ENCODE measurements at places on chromosomes 12 and 14.

DNA sequence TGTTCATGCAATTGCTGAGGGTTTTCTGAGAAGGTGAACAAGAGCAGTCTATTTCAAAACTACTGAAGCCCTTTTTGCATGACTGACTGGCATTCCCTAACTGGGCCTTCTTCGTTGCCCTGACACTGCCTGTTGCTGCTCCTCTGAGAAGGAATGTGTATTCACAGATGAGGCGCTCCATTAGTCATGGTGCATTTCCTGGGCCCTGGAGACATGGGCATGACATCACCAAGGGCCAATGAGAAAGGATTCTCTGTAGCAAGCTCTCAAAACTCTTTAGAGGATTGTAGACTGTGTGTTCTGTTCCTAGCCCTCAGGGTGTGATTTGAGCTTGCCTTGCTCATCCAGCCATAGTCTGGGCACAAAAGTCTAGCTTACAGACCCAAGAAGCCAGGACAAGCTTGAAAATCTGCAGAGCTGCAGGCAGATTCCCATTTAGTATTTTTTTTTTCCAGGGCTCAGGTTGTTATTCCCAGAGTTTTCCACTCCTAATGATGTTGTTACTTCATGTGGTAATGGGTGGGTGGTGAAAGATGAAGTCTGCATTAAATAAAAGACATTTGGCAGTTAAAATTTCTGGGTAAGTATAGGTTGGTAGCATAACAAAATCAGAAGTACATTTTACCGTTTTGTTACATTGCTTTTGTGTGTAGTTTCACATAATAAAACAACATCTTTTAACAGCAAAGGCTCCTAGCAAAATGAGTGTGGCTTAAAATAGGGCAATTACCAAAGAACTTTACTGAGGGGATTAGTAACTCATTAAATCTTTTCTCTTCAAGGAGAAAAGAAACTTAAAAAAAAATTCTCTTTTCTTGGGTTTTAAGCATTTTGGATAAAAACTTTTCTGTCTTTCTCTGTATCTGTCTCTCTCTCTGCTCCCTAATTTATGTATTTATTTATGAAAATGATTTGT is 318.4 kb downstream of the RAD51B start:
- peak; percentile 79 for DNase-seq

GRCh38 chr12:104672096-104672445 is 215.3 kb downstream of the CHST11 start:
- DNase-seq = no peak

GRCh38 chr12:96226401-96226800 is 32.2 kb downstream of the ELK3 start:
- DNase-seq = no peak

- no peak for DNase-seq
These were observed 107.5 kb upstream of the DYRK2 start for GRCh38 chr12:67540920-67541624.

DNA sequence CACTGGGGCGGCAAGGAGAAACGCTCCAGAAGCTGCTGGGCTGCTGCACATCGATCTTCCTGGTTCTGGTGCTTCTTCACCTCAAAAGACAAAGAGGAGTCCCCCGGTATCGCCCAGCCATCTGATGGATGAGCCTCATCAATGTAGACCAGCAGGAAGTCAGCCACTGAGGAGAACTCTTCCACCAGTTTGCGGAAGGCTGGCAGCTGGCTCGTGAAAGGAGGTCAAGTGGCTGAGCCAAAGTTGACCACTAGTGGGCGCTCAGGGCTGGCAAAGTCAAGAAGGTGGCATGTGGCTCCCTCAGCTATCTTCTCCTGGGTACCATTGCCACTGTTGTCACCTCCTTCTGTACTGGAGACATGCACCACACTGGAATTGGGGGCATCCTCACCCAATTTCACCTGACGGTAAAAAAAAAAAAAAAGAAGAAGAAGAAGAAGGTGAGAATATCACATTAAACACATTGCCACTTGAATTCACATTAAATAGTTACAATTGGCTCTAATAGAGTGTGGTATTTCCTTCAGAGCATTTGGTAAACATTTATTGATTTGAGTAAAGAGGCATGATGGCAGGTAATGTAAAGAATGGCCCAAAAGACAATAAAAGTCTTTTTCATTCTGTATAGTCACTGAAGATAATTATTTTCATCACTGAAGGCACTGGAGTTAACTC is 8.3 kb downstream of the DIO2 start:
- peak; percentile 17 for DNase-seq

- no peak for DNase-seq
These were observed 9.6 kb downstream of the PRKAG1 start for GRCh38 chr12:49008943-49009342.

DNA sequence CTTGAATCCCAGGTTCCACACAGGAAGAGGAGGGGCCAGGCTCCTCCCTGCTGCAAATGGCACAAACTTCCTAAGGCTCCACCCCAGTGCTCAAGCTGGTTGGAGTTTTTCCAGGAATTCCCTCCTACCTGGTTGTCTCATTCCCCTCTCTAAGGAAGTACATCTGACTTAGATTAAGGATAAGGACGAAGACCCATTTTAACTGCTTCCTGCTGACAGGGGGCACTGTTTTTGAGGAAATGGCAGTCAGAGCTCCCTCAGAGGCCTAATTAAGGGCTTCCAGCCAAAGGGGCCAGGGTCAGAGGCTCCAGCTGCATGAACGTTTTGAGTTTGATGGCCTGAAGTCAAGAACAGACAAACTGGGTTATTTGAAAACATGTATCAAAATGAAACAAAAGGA is 1084.7 kb downstream of the SLC6A15 start:
- no peak for DNase-seq

GRCh38 chr12:110561471-110562201 is 21.5 kb downstream of the PPTC7 start:
- DNase-seq = no peak

DNA sequence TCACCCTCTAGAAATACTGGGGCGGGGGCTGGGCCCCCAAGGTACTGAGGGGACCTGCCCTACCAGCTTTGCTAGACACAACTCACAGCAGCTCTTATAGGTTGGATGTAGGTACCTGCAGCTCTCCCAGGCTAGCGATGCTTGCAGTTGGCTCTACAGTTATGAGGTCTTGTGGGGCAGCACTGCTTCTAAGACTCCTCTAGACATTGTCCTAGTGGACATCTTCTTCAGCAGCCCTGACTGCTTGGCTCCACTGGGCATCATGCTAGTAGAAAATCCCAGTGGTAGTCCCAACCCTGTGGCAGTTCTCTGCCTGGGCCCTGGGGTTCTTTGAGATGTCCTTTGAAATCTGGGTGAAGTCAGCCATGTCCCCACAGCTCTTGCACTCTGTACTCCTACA is 419.3 kb upstream of the SEL1L start:
- no peak for DNase-seq

- peak; percentile 16 for DNase-seq
These were observed 45.0 kb upstream of the AMN1 start for GRCh38 chr12:31773867-31774266.

DNA sequence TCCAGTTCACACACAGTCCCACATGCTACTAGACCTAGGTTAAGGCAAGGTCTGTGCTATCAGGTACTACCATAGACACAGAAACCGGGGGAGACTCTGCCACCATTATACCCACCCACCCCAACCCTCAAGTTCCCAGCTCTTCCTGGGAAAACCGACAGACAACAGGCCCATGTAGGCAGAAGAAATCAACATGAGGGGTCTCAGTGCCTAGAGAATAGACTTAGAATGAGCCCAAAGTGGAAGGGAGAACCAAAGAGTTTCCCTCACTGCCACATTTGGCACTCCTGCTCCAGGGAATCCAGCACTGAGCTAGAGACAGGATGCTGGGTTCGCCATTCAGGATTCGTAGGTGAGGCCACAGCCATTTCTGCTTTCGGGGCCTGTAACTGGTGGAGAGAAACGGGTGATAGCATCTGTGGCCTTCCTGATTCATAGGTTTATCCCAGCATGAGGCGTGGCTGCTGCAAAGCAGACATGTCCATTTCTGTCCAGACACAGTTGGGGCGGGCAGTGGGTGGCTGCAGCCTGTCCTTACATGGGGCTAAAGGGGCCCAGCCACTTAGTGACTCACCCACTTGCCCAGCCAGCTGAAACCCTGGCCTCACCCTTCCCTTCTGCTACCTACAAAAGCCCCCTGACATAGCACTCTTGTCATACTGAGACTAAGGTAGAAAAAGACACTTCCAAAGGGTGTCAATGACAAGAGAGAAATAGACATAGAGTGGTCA is 69.4 kb downstream of the IRF2BPL start:
- peak; percentile 95 for DNase-seq

GRCh38 chr12:121165316-121165715 is 32.6 kb downstream of the P2RX7 start:
- DNase-seq = no peak

DNA sequence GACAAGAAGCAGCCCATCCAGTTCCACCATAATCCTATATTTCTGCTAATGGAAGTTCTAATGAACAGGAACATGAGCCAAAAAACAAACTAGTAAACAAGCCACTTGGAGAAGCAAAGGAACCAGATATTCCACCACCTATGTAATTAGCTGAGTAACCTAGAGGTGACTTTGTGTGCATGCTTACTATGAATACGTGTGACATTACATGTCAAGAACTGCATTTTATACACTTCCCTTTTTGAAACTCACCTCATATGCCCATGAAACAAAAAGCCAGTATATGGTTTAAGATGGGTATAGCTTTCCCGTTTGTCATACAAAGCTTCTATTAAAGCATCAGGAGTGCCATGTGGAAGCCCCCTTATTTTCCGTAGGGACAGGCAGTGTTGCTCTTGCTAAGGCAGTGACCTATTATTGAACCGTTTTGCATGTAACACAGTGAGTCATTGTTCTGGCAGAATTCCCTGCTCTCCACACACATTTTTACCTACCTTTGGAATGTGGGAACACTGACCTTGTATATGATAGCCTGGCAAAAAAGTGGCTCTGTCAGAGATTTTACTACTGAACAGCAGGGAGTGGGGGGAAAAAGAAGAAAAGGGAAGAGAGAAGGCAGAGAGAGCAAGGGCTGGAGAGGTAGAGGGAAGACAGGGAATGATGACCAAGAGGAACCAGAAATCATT is 34.8 kb upstream of the FRMD6 start:
- DNase-seq = no peak

DNA sequence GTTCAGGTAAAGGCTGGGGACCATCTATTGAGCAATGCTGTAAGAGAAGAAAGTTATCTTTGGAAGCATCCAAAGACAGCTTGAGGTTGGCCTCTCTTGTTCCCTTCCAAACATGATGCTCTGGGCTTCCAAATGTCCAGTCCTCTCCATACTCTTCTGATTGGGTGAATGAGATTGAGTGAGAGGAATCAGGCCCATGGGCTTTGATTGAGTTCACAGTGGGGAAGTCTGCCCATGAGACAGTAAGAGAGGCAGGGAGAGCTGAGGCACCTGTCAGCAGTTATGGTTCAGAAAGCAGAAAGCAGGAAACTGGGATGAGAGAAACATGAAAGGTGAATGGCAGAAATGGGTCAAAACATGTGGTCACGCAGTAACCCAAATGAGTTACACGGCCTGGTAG is 1006.9 kb downstream of the VRK1 start:
- no peak for DNase-seq

GRCh38 chr14:31206536-31207286 is 882 bp downstream of the HECTD1 start:
- peak; percentile 38 for DNase-seq

- DNase-seq = peak; percentile 5
These were observed 193.4 kb downstream of the RASSF9 start for GRCh38 chr12:85642808-85643207.

DNA sequence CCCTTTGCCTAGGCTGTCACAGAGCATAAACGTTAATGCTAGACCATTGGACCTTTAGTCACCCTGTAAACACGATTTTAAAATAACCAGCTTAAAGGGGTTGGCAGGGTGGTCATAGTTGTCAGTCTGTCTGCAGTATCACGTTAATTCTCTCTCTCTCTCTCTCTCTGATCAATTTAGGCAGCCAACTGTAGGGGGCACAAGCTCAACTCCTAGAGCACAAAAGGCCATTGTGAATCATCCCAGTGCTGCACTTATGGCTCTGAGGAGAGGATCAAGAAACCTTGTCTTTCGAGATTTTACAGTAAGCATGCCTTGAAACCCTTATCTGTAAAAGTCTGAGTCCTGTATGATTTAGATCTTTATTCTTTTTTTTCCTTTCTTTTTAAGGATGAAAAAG is 97.1 kb downstream of the SCAF11 start:
- no peak for DNase-seq

DNA sequence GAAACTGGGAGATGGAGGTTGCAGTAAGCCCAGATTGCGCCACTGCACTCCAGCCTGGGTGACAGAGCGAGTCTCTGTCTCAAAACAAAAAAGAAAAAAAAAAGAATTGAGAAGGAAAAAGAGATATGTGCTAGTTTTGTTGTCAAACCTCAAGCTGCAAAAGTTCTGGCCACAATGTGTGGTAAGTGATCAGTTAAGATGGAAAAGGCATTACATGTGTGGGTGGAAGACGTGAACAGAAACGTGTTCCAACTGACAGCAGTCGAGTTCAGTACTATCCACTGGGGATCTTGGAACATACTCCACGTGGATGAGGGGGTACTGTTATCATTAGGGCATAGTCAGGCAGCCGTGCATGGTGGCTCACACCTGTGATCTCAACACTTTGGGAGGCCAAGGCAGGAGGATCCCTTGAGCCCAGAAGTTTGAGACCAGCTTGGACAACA is 17.3 kb downstream of the GPR68 start:
- DNase-seq = no peak

GRCh38 chr12:8065991-8066594 is at the start of gene C3AR1:
C3AR1 (minus strand) TSS chr12:8066359; CDS start chr12:8060185, 6,174 bp downstream.
- DNase-seq = peak; percentile 96

DNA sequence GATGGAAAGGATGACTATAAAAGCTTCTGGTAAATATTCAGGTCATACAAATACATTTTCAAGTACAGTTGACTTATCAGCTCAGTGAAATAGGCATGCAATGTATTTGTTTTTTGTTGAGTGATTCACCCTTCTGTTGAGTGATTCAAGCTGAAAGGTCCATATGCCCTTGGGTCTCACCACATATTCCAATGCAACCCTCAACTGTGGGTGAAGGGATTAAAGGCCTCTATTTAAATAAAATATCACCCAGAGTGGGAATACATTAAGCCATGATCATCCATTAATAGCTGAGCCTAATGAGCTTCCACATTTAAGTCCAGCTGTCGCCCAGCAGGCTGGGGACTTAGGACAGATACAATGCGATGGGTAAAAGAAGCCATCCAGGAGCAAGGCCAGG is 120.2 kb downstream of the CRACR2A start:
- no peak for DNase-seq

DNA sequence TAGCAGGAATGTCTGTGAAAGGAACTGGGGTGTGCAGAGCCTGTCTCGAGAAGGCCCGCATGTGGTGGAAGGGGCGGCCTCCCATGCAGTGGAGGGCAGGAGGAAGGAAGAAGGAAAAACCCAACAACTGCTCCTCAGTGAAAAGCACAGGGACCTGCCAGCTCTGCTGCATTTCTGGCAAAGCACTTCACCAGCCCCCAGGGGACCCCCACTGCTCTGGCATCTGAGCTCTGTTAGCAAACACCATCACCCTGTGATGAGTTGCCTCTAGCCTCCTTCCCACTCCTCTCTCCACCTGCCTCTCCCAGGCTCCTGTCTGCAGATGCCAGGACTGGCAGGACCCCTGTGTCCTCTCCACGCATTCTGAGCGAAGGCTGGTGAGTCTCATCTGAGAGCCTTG is 69.0 kb upstream of the DDX11 start:
- no peak for DNase-seq

- DNase-seq = no peak
These were observed 10.0 kb upstream of the CALCOCO1 start for GRCh38 chr12:53737093-53737808.

Measured in inflammatory macrophage treated with lipopolysaccharide for 4 hours (primary cell).